Naive B cell (primary cell): ENCODE measurements at places on chromosomes 7 and 10.

DNA sequence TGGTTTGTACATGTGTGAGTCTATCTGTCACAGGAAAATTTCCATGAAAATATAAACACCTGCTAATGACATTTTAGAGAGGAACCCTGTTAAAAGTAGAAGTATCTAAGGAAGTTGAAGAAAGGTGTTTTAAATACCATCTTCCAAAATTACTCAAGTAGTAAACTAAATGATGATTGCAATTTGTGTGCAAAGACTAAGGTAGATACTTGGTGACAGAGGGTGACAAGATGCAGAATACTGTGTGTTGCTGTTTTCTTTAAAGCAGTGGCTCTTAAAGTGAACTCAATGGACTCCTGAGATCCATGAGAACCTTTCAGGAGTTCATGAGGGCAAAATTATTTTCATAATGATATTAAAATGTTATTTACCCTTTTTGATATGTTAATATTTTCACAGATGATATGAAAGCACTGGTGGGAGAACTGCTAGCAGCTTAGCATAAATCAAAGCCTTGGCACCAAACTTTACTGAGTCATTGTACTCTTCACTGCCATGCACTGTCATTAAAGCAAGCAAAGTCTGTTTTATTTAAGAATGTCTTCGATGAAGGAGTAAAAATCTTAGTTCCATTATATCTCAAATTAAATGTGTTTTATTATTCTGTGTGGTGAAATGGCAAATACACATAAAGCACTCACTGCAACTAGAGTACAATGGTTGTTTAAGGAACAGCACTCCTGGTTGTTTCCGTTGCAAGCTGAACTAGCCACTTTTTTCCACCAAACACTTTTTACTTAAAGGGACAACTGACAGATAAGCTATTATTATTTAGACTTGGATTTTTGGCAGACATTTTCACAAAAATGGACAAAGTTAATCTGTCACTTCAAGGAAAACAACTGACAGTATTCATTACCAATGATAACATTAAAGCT is 133.7 kb downstream of the LRRN3 start:
- no peak for DNase-seq

DNA sequence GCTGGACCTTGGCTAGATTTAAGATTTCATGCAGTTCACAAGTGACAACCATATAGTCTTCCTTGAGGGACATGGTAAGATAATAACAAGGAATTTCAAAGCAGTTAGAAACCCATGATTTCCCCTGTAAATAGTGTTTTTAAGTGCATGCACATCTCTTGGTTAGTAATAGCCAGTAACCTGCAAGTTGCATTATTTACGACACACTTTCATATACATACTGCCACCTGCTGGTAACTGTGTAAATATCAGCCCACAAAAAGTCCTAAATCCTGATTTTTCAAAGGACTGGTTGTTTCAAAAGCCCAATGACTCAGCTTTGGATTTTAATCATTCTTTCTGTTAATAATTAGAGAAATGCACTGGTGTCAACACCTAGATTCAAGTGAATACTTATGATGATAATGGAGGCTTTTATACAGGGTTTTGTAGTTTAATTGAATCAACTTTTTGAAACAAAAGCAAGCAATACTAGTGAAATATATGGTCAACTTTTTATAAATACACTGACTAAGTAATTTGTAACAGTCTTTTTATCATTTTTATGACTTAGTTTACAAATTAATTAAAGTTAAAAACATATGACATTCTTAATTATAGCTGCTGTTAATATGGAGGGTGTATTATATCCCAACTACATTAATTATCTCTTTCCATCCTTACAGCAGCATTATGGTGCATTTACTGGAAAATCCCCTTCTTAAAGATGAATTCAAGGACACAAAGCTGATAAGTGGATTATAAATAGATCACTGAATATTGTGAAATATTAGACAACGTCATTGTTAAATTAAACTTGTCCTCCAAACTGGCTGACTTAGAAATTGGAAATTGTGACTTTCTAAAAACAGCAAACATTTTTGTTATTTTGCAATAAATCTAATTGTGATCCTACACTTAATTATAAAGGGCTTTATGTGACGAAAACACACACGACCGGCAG is 367.7 kb upstream of the SEMA3D start:
- DNase-seq: peak; percentile 34

DNA sequence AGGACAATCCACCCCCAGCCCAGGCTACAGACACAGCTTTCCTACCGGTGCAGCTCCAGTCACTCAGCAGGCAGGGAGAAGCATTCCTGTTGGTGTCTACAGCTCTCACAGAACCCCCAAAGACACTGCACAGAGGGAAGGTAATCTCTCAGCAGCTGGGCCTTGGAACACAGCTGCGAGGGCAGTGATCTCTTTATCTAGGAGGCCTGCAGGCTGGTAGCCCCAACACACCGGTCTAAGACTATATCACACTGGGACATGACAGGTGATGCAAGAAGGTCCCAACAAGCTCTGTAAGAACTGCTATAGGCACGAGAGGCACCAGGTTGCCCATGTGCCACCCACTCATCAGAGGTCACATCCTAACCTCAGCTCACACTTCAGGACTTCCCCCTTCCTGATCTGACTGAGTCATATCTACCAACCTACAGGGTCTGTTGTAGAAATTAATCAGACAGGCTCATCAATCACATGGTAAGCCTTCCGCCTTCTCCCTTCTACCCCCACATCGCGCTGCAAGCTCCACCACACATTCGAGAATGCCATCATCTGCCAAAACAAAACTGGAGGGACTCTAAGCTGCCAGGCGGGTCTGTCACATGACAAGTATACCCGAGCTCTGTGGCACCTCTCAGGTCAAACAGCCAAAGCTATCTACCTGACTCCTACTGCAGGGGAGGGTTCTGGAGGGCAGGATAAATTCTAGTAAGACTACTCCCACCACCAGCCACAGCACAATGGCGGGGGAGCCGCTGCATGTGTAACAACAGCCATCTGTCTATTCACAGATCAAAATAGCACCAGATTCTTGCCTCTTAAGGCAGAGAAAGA is 26.1 kb downstream of the FAM53B start:
- DNase-seq: peak; percentile 83

DNA sequence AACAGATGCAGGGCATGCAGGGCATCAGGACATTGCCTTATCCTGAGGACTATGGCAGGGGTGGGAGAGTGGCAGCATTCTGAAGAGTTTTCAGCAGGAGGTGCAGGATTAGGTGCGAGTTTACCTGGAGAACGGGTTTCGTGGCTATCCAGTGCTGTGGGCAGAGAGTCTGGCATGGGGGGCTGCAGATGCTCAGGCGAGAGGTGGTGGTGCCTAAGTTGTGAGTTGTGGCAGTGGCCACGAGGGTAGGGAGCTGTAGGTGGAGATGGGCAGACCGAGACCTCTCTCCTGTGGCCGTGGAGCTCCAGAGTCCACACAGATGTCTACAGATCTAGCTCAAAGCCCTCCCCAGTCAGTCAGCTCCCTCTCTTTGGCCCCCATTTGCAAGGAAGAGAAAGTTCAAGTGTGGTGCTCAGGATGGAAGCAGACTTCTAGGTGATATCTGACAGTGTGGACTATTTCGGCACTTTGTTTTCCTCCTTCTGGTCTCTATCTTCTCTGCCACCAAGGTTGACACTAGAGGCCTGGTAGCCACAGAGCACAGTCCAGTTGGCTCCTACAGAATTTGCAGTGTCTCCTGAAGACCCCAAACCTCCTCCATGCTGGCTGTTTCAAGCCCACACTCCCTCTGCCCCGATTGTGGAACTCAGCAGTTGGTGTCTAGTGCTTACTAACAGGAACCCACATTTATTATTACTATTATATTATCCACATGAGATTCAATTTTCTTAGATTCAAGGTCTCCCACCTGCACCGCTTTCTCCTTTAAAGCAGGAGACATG is 955.7 kb upstream of the ZNF722 start:
- no peak for DNase-seq

DNA sequence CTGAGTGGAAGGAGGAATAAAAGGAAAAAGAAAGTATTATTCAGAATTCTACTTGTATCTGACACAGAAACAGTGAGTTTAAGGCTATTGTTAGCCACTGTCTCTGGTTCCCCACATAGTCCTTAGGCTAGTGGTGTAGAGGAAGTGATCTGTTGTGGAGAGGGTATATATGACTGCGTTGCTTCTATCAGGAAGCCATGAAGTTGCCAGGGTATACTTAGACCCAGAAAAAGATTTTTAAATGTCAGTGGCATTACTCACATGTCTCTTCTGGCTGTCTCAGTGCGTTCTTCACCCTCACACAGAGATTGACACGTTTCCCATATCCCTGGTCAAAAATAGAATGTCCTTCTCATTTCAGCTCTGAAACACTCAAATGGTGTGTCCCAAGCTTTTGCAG is 72.7 kb downstream of the SEM1 start:
- no peak for DNase-seq

- no peak for DNase-seq
These were observed 74.1 kb downstream of the DOCK1 start for GRCh38 chr10:126979311-126979710.

DNA sequence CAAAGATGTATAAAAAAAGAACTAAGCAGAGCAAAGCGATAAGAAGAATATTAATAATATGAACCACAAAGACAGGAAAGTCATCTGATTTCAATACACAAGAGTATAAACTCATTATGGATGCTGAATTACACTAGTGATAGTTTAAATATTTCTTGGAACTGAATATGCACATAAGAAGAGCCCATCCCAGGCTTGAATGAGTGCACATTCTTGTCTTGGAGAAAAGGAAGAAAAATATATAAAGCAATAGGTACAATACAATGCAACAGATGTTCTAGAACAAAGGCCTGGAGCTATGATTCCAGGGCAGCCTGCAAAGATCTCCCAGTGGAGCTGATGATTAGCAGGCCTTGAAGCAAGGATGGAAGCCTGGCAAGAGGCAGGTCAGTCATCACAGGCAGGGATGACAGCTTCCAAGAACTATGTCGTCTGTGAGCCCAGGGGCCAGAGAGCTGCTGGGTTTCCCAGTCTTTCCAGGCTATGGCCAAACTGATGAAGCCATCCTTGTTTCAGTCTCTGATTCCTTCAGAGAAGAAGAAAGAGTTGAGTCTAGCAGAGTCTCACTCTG is 277.6 kb downstream of the KCNMA1 start:
- no peak for DNase-seq

GRCh38 chr7:36670585-36671431 is 53.5 kb downstream of the AOAH start:
- DNase-seq: peak; percentile 25

DNA sequence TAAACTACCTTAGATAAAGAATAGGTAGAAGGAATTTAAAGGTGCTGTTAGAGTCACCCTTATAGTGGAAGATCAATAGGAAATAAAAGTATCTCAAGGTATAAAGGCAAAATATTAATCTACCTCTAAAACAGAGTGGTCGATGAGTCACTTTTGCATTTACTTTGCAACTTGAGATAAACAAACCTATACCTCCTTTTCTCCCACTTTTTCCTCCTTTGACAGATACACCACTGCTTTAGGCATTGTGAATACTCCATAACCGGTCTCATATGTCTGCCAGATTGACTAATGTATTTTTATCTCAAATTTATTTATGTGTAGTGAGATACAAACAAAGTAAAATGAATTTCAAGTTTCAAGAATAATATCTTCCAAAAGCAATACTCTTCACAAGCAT is 193.5 kb downstream of the SKAP2 start:
- no peak for DNase-seq

GRCh38 chr7:106060394-106060920 is 51.7 kb downstream of the SYPL1 start:
- no peak for DNase-seq

DNA sequence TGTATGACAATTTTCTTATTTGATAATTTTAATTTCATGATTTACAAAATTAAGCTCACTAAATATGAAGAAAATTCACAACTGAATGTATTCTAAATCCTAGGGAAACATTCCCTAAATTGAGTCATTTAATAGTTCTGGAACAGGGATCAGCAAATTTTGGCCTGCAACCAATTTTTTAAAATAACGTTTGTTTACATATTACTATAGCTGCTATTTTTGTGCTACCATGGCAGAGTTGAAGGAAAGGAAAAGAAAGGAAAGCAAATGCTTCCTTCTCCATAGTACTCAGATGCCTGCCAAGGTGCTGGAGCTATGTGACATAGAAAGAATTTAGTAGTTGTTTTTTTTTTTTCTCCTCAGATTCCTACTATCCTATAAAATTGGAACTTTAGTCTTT is 1307.7 kb upstream of the LRRTM3 start:
- no peak for DNase-seq

GRCh38 chr7:132423594-132424200 is 152.6 kb downstream of the PLXNA4 start:
- no peak for DNase-seq

- DNase-seq: no peak
These were observed 882.6 kb upstream of the C7orf33 start for GRCh38 chr7:147707926-147708325.

DNA sequence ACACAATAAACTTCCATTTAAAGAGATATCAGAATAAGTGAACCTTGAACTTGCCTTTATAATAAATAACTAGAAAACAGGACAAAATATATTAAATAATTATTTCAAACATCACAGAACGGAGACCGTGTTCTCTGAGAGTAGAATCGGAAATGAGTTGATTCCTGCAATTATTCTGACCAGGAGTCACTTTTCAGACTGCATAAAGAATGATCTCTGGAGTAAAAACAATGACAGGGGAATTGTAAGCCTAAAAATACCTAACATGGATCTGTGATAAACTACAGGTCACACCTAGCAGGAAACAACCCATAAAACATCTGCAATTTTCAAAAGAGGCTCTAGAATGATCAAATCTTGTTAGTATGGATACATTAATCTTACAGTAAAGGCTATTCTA is 577.5 kb upstream of the SORCS1 start:
- DNase-seq: no peak

DNA sequence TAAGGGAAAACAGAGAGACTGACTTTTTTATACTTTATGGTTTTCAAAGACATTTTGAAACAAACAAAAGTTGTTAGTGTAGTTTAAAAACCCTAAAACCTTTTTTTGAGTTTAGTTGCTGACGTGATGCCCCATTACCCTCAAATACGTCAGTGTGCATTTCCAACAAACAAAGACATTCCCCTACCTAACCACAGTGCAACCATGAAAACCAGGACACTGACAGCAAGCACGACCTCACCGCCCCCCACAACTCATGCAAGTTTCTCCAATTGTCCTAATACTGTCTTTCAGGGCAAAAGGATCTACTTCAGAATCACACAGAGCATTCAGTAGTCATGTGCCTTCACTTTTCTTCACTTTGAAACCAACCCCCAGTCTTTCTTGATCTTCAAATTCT is 75.0 kb downstream of the WNT2 start:
- no peak for DNase-seq

- DNase-seq: no peak
These were observed 490.7 kb downstream of the TYW1 start for GRCh38 chr7:67487316-67487715.

GRCh38 chr7:115910541-115911164 is 119.9 kb downstream of the TFEC start:
- peak; percentile 3 for DNase-seq

DNA sequence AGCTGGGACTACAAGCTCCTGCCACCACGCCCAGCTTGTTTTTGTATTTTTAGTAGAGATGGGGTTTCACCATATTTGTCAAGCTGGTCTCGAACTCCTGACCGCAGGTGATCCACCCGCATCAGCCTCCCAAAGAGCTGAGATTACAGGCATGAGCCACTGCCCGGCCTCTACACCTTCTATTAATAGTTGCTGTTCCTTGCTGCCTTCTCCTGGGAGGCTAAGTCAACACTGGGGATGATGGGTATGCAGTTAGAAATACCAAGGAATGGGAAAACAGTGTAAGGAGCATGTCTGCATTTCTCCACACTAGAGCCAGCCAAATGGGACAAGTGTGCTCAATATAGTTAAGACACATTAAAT is 97.3 kb upstream of the PDLIM1 start:
- DNase-seq: no peak
